ENCODE measurements at places on chromosomes 6 and 20.

DNA sequence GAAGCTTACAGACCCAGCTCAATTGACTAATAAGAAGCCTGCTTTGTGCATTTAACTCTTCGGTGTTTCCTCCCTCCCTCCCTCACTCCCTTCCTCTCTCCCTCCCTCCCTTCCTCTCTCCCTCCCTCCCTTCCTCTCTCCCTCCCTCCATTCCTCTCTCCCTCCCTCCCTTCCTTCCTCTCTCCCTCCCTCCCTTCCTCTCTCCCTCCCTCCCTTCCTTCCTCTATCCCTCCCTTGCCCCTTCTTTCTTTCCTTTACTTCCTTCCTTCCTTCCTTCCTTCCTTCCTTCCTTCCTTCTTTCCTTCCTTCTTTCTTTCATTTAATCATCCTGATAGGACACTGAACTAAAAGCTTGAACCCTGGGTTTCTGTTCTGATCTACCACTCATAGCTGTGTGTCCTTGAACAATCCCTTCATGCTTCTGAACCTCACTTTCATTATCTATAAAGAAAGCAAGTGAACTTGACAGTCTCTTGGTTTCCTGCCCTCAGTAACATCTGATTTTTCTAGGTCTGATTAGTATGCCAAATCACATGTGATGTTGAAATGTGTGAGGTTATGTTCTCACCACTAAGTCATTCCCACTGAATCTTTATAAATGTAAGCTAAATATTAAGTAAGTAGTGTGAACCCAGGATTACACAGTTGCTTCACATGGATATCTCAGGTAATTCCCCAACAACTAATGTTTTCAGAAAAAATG, 132.3 kb upstream of the BMP2 start:
- no peak for DNase-seq

DNA sequence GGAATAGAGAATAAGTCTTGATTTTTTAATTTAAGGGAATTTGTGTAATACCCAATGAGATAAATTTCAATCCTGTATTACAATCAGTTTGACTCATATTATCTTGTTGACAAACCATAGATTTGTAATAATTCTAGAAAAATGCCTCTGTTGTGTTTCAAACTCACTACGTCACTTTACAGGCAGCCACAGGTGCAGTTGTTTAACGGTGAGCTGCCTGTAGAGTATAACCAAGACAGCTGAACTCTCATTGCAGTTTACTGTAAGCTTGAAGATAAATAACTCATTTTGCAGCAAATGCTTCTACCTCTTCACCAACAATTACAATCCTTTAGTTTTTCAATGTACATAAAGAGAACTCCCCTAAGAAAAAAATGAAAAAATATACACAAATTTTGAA, 114.3 kb downstream of the PRKN start:
- no peak for DNase-seq

GRCh38 chr20:50152394-50153152, 950 bp downstream of the PEDS1 start:
- DNase-seq, result no peak

DNA sequence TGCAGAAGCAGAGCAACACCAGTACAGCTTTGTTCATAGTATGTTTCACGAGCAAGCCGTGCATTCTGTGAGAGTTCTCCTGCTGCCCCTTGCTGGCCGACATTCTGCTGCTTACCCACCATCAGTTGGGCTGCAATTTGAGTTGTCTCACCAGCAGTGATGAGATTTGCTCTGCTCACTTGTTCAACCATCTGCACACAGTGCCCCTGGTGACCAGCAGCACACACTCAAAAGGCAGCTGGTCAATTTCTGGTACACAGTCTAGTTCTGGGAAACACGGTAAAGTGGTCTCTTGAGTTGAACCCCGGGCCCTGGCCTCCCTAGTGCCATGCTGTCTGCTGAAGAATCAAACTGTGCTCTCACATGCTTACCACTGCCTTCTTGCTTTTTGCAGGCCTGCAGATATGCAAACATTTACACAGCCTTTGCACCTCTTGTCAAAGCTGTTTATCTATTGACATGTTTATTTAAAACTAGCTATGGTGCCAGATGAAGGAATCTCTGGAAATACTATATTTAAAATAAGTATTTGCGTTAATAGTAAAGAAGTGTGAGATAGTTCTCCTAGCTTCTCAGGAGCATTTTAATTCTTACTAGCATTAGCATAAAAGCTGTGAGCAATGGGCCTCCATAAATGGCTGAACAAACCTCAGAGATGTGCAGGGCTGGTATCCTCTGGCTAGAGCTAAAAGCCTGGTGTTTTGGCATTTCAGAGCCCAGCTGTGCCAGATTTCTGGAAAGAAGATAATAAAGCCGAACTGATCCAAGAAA, 234.3 kb downstream of the ARHGAP18 start:
- DNase-seq, result no peak

DNA sequence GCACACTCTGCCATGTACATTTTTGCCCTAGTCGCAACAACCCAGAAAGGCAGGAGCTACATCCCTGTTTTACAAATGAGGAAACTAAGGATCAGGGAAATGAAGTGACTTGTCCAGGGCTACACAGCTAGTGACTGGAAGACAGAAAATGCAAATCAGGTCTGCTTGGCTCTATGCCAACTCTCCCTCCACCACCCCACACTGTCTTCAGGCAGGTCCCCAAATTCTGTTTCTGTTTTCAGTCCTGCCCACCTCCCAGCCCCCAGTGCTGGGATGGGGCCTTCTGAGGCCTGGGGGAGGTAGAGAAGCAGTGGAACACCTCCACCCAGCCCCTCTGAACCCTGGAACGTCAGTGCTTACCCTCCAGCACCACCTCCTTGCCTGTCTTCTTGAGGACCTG, 5.1 kb downstream of the SNTA1 start:
- DNase-seq, result no peak

DNA sequence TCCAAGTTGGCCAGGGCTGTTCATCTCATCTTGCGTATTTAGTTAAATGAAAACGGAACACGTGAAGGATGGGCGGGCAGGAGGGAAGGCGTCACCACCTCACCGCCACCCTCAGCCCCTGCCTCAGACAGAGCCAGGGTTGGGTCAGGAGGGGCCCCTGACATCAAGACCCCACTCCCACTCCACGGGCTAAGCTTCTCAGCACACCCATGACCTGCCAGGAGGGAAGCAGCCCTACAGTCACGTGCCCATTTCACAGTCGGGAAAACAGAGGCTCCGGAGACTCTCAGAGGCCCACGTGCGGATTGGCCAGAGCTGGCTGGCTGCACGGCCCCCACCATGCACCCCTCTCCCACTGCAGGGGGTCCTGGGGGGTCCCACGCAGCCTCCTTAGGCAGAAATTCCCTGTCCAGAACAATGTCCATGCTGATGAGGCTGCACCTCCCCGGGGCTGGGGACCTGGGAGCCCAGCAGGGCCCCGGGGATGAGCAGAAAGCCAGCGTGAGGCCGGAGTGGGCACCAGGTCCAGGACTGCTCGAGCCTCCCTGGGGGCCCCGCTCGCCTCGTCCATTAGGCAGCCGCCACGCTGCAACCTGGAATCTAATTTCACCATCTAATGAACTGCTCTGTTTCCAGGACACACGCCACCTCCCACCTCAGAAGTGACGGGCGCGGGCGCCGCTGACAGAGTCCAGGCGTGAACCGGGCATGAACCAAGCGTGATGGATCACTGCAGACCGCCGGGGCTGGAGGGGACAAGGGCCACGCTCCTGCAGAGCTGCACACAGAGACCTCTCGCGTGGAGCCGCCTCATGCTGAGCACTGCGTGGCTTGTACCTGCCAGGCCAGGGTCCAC, 15.8 kb downstream of the KCNQ2 start:
- DNase-seq, result no peak

DNA sequence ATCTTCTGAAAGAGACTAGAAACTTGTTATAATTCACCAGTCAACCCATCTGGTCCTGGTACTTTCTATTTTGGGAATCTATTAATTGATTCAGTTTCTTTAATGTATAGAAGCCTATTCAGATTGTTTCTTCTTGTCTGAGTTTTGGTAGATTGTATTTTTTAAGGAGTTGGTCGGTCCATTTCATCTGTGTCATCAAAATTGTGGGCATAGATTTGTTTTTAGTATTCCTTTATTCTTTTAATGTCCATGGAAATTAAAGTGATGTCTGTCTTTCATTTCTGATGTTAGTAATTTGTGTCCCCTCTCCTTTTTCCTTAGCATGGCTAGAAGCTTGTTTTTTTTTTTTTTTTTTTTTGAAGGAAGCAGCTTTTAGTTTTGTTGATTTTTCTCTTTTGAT, 15.2 kb downstream of the STXBP5 start:
- no peak for DNase-seq

GRCh38 chr20:62664019-62664971, 22.0 kb downstream of the SLCO4A1 start:
- DNase-seq, result no peak

DNA sequence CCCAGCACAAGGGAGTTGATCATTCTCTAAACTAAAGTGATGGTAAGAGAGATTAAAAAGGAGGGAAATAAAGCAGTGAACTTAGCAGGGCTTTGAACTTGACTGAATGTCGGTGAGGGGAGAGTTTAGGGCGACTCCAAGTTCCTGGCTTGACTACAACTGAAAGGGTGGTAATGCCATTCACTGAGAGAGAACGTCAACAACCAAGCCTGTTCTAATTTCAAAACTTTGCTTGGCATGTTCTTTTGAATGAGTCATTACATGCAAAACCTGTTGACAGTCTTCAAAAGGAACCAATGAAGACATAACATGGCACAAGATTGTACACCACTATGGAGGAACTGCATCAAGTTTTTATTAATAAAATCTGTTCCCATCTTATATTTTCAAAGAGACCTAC, 10.3 kb upstream of the MYB start:
- DNase-seq, result no peak

GRCh38 chr6:45069091-45069490, 259.0 kb upstream of the RUNX2 start:
- no peak for DNase-seq

- no peak for DNase-seq
Observed at GRCh38 chr6:110589865-110590513, 113.6 kb upstream of the SLC22A16 start.

DNA sequence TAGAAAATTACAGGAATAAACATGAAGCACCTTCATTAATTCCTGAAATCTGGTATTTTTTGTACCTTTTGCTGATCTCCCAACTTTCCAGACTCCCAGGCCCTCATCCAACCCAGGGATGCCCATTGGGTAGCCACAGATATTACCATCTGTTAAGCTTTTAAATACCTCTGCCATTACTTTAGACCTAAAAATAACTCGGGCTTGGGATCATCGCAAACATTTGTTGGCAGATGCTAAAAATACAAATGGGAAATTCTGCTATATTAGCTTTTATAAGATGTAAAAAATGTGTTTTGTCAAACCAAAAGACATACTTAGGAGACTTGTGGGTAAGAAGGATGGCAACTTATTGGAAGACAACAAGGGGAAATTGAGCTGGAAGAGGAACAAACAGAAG, 376.1 kb downstream of the CENPW start:
- DNase-seq, result no peak

- no peak for DNase-seq
Observed at GRCh38 chr20:60137657-60138245, 179.5 kb downstream of the CDH26 start.

GRCh38 chr6:47163536-47163935, 121.4 kb upstream of the ADGRF1 start:
- no peak for DNase-seq
